ENCODE measurements at places on chromosomes 12 and 14.

DNA sequence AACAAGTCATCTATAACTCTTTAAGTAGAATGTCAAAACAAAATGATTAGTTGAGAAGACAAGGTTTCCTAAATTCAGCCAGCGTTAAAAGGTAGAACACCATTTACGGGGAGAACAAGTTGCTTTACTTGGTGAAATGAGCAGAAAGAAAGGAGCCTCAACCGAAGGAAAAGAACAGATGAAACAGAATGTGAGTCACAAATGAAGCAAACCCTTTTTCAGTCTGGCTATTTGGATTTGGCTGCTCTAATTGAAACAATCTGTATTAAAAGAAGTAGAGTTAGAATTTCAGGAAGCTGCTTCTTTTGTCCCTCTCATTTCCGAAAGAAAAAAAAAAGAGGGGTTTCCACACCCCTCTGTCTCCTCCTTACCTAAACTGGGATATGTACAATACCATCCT is 34.6 kb downstream of the CEP128 start:
- no peak for DNase-seq

- DNase-seq, result no peak
Measured at GRCh38 chr14:36847366-36847765, 185.7 kb downstream of the PAX9 start.

DNA sequence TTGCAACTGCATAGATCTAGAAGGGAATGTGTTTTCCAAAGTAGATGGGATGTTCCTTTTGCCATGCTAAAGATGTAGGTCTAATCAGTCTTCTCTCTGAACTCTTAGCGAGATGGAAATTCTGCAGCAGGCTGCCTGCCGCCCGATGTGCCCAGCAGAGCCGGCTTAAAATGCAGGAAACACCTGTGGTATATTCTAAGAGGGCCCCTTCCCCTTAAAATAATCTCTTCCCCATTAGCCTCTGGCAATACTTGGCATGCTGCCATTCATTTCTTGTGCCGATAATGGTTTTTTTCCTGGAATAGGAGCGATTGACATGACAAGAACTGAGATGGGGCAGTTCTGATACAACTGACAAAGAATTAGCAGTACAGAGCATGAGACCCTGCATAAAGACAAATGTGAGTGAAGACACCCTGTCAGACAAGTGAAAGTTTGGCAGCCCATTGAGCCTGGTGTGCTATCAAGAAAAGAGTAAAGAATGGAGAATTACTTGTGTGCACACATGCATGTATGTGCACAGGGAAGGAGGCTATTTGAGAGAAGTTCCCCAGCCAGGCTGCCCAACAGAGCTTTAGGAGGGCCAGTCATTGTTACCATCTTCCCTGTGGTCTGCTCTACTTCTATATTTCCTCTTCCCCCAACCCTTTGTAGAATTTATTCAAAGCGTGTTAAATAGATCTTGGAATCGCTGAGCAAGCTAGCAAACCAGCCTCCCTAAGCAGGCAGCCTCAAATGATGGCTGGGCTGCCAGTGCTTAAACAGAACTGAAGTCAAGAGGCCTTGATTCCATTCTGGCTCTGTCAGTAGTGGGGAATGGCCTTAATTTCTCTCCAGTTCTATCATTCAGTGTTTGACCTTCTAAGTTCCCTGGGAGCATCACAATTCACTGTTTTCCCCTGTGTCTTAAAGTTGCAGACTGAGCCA is 29.6 kb upstream of the NTF3 start:
- DNase-seq, result no peak

DNA sequence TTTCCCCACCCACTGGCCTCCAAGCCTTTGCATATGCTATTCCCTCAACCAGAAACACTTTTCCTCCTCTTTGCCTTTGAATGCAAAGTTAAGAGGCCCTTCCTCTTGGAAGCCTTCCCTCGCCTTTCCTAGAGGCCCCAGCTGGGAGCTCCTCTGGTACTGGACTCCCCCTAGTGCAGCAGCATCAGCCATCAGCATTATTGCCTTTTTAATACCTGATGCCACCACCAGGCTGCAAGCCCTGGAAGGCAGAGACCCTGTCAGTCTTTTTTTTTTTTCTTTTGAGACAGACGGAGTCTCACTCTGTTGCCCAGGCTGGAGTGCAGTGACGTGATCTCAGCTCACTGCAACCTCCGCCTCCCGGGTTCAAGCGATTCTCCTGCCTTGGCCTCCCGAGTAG is 19.1 kb upstream of the PLA2G1B start:
- DNase-seq, result no peak

DNA sequence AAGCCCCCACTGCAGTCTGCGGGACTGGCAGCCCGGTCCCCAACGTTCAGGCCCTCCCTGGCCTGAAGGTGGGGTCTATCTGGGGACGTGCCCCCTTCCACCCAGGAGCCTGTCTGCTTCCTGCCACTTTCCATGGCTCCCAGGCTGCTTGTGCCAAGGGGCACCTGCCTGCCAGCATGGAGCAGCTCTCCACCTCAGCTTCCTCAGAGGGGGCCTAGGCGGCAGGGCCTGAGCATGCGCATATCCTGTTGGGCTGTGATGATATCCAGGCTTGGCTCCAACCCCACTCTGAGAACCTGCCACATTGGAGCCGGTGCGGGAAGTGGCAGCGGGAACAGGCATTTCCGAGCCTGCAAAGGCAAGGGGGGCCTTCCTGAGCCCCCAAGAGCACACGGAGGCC is 57.4 kb downstream of the FUT8 start:
- no peak for DNase-seq
